ENCODE measurements at places on chromosomes 2 and 18. TPM values are rescaled to one million over a fixed set of nuclear protein-coding genes. Genes with fewer than 3 reads are reported as not detected.

DNA sequence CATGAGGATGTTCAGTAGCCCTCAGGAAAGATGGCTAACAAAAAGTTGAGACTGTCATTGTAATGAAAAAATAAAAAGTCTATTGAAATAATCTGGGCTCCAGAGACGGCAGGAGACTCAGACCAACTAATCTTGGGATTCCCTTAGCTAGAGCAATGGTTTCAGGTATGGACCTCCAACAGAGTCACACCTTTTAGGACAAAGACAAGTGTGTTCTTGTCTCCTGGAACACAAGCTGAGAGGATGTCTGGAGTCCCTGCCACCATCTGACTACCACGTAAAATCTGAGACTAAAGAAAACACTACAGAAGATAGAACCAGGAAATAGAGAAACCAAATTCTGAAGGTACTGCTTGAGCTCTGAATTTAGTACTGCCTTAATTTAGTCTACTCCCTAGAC lies 103.3 kb upstream of the RBBP8 start:
- H3K27me3 ChIP-seq, result peaks cover 8% of the 10 kb centered on the region
- no peak overlapping the region for H3K4me3 ChIP-seq
- DNase-seq, result no peak

DNA sequence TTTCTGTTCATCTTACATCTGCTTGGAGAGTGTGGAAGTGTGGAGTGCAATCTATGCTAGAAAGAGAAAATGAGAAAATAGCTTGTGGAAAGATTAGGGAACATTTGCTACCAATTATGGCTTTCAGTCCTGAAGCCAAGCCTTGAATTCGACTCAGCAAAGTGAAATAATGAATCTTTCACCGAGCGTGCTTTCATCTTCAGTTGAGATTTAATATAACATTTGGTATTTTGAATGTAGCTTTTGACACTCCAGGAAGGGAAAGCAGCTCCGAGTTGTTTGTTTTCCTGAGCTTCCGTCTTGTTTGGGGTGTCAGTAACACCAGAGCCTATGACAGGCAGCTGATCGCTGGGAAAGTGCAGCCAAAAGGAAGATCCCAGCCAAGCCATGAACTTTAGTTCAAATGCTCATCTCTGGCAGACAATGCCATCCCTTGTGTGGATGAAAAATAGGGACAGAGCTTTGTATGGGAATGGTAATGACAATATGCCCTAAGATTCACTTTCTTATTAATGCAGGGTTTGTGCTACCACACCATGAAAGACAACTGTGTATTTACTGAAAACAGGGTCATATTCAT lies 25.0 kb upstream of the PHLPP1 start:
- no peak overlapping the region for H3K27ac ChIP-seq
- no peak for DNase-seq
- H3K27me3 ChIP-seq, result peaks cover 2% of the 10 kb centered on the region
- peaks cover 3% of the 10 kb centered on the region for H3K36me3 ChIP-seq
- no peak overlapping the region for H3K4me3 ChIP-seq
- no peaks in the 10 kb centered on the region for H3K4me1 ChIP-seq

GRCh38 chr2:198371921-198372543 lies 567.6 kb downstream of the PLCL1 start:
- DNase-seq, result no peak
- H3K36me3 ChIP-seq, result no peaks in the 10 kb centered on the region
- H3K27ac ChIP-seq, result no peak overlapping the region
- H3K27me3 ChIP-seq, result peaks cover 22% of the 10 kb centered on the region
- H3K4me1 ChIP-seq, result peaks cover 10% of the 10 kb centered on the region
- no peak overlapping the region for H3K4me3 ChIP-seq

Gene FHOD3
- not detected for total RNA-seq

Gene PDK1
- total RNA-seq, result 35.8 TPM

DNA sequence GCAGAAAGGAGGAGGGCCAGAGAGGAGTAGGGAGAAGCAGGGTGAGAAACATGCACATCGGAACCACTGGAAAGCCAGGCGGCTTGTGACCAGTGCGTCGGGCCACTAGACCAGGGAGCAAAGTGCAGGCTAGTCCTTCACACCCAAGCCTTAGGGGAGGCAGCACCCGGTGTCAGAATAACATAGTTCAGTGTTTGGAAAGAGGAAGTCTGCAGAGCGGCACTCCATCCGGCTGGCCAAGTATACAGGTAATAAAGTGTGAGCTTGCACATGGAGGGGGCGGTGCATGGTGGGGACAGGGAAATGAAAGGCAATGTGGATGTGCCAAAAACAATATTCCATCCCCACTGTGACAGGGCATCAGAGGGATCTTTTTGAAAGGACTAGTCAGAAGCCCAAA lies 69.7 kb downstream of the ZNF521 start:
- no peak overlapping the region for H3K4me3 ChIP-seq
- peaks cover 2% of the 10 kb centered on the region for H3K27me3 ChIP-seq
- no peak overlapping the region for H3K27ac ChIP-seq
- DNase-seq, result no peak
- no peaks in the 10 kb centered on the region for H3K4me1 ChIP-seq

GRCh38 chr18:21262979-21263378 lies 20.9 kb downstream of the GREB1L start:
- DNase-seq, result no peak
- H3K36me3 ChIP-seq, result no peaks in the 10 kb centered on the region
- peaks cover 19% of the 10 kb centered on the region for H3K27me3 ChIP-seq
- H3K4me1 ChIP-seq, result no peaks in the 10 kb centered on the region
- H3K27ac ChIP-seq, result no peak overlapping the region

DNA sequence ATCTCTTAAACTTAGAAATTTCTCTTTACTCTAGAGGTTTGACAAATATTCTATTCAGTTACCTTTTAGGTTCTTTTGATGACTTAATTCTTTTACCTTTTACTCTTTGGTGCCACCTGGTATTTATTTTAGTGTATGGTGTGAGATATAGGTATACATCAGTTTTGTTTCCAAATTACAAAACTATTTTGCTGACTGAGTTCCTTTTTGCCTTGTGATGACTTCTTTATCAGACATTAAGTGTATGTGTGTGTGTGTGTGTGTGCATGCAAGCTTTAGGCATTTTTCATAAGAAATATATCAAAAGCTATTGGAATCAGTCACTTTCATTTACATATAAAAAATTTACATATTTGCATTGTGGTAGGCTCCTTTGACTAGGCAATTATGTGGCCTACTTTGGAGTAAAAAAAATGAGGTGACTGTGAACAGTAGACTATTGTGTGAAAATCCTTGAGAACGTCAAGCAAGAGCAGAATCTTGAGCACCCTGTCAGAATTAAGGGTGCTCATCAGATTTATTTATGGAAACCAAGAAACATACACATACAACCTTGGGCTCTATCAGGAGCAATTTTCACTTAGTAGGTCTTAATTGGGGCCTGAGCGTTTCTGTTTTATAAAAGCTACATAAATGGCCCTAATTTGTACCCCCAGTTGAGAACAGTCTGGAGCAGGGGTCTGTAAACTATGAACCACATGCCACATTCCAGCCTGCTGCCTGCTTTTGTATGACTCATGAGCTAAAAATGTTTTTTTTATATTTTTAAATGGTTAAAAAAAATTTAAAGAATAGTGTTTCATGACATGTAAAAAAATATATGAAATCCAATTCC lies 415.9 kb downstream of the SLC4A3 start:
- H3K27me3 ChIP-seq, result no peaks in the 10 kb centered on the region
- no peak overlapping the region for H3K27ac ChIP-seq
- DNase-seq, result no peak
- H3K36me3 ChIP-seq, result no peaks in the 10 kb centered on the region

GRCh38 chr2:33126958-33127357 lies 180.2 kb downstream of the LTBP1 start:
- no peaks in the 10 kb centered on the region for H3K36me3 ChIP-seq
- H3K27me3 ChIP-seq, result peaks cover 7% of the 10 kb centered on the region
- H3K27ac ChIP-seq, result no peak overlapping the region
- H3K4me1 ChIP-seq, result no peaks in the 10 kb centered on the region
- H3K4me3 ChIP-seq, result no peak overlapping the region

DNA sequence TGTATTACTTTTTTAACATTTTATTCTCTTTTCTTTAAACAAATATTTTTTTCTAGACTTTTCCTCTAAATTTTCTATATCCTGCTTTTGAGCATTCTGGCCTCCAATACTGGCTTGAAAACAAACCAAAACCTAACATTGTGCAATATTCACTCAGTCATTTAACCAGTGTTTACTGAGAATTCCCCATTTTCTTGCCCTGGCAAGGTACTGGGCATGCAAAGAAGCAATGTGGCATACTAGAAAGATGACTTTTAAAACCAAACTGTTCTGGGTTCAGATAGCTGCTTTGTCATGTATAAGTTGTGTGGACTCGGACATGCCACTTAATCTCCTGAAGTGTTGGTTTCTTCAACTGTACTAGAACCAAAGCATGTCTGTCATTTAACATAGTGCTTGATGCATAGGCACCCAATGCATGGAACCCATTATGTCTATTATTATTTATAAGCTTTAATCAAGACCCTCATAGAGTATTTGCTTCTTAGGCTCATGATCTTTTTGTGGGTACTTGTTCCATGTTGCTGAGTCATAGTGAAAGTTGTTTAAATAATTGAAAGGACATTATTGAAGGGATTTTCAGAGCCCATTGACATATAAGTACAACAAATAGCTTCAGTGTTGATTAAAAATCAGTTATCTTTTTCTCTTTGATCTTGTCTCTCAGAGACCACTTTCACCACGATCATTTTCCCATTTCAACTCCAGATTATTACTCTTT lies 185.4 kb upstream of the OSR1 start:
- DNase-seq, result no peak
- H3K4me3 ChIP-seq, result no peak overlapping the region
- no peaks in the 10 kb centered on the region for H3K27me3 ChIP-seq

DNA sequence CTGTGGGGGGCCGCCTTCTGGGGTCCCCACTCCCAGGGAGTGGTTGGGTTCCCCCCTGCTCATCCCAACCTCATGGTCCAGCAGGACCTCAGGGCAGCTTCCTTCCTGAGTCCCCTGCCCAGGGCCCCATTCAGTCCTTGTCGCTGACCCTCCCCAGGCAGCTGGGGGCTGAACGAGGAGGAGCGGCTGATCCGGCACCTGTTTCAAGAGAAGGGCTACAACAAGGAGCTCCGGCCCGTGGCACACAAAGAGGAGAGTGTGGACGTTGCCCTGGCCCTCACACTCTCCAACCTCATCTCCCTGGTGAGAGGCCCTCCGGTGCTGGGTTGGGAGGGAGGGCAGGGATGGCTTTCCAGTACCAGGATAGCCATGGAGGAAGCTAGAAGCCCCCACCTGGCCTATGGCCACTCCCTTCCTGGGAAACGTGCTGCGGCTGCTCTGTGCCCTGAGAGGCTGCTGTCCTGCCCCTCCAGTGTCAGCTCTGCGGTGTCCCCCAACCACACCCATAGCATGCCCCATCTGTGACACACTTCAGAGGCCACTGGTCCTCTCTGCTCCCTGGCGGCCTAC lies 497 bp downstream of the CHRND start:
- H3K27me3 ChIP-seq, result peaks cover 27% of the 10 kb centered on the region
- H3K27ac ChIP-seq, result no peak overlapping the region
- peaks cover 6% of the 10 kb centered on the region for H3K4me1 ChIP-seq
- no peak for DNase-seq
- no peaks in the 10 kb centered on the region for H3K36me3 ChIP-seq

GRCh38 chr18:57806978-57807285 lies 3.8 kb upstream of the ATP8B1 start:
- peaks cover 3% of the 10 kb centered on the region for H3K4me1 ChIP-seq
- H3K27me3 ChIP-seq, result peaks cover 46% of the 10 kb centered on the region
- DNase-seq, result no peak
- no peak overlapping the region for H3K4me3 ChIP-seq
- H3K27ac ChIP-seq, result no peak overlapping the region

Data from activated T-helper 1 cell treated with anti-CD3 and anti-CD28 coated beads, Interleukin-12 subunit alpha, Interleukin-12 subunit beta, Interleukin-2, Interleukin-4 antibody, amounts not matched to agents 30 ng/mL and 10 ng/mL and 1 ng/mL, durations not matched to agents 14 hours and 24 hours and 36 hours (primary cell).